ENCODE measurements at places on chromosomes 7 and 10.

DNA sequence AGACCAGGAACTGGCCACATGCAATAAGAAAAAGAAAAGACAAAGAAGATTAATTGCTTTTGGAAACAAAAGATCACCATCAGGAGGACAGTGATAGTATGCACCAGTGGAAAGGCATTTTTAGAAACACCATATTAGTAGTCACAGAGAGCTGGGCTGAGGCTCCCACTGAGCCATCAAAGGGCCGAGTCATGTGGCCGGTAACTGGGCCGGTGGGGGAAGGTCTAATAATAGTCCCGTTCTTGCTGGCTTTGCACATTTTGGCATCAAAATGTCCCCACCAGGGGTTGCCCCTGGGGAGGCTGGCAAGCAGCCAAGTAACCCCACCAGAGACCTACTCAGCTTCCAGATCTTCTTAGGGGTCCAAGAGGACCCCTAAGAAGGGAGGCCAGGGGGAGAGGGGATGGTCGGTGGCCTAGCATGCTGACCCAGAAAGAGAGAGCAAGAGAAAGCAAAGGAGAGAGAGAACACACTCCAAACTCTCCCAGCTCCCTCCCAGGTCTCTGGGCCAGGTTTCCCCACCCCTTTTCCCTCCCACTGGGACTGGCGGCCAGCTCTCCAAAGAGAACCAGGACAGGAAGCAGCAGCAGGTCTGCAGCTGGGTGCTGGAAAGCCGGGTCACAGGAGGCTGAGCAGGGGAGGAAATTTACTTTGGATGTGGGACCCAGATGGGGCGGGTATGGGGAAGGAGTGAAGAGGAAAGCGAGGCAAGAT is 70.2 kb upstream of the FGFR2 start:
- DNase-seq: no peak

- DNase-seq: no peak
Measured at GRCh38 chr10:130023454-130024230, 59.6 kb upstream of the EBF3 start.

- DNase-seq: no peak
Measured at GRCh38 chr7:158458096-158458495, 129.5 kb downstream of the PTPRN2 start.

- DNase-seq: no peak
Measured at GRCh38 chr10:102777711-102778453, 34.1 kb downstream of the WBP1L start.

- DNase-seq: no peak
Measured at GRCh38 chr7:8147760-8148463, 114.1 kb downstream of the ICA1 start.

DNA sequence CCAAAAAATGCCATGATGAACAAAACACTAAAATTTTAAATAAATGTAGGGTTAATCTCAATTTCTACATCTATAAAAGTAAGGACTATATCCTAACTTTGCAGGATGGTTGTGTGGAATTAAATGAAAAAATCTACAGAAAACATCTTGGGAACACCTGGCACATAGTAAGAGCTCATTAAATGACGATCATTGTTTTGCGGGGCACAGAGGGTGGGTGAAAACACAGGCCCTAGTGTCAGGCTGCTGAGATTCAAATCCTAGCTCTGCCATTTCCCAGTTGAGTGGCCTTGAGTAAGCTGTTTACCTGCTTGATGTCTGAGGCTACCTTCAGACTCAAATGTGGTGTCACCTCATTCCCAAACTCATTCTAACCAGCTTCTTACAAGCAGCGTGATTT is 35.6 kb downstream of the BTBD16 start:
- DNase-seq: no peak

- peak; percentile 39 for DNase-seq
Measured at GRCh38 chr10:61902445-61903220, 1.1 kb downstream of the ARID5B start.

- DNase-seq: no peak
Measured at GRCh38 chr10:46518028-46518725, 38.3 kb downstream of the GPRIN2 start.

DNA sequence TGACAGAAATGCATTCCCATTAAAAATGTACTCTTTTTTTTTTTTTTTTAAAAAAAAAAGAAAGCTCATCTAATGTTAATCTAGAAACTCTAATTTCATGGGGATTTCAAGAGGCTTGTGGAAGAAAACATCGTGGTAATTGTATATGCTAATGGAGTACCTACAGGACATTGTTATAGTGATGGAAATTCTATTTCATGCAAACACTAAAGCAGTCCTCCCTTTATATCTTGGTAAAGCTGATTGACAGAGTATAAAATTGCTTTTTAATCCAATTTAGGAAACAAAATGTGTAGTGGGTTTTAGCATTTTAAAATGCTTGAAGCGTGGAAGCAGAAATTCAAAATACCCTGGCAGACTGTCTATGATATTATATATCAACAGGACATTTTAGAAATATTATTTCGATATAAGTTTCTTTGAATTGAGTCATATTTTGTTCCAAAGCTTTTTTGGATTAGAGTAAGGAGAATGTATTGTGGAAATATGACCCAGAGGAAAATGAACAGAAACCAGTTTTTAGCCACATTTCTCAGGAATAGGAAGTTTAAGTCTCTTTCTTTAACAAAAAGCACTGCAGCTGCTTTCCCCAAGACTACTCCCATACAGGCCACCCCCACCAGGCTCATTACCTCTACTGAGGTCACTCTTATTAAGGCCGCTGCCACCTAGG is 121.9 kb downstream of the WNT2 start:
- no peak for DNase-seq

DNA sequence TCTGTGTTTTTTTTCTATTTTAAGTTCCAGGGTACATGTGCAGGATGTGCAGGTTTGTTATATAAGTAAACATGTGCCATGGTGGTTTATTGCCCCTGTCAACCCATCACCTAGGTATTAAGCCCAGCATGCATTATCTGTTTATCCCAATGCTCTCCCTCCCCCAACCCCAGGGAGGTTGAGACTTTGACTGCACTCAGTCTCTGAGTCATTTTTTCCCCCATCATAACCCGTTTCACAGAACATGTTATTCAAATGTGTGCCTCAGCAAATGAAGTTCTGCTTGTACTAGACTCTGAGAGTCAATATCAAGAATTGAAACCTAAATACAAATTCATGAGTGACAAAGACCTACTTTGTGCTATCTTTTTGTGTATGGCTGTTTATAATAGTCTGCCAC is 70.0 kb upstream of the CYP26C1 start:
- DNase-seq: no peak

GRCh38 chr7:12549106-12549505 is 21.4 kb upstream of the SCIN start:
- no peak for DNase-seq

GRCh38 chr10:124802313-124802675 is 675 bp downstream of the ABRAXAS2 start:
- DNase-seq: no peak

GRCh38 chr7:47933215-47933614 is 15.1 kb downstream of the PKD1L1 start:
- DNase-seq: no peak

All from stimulated activated CD8-positive, alpha-beta memory T cell treated with anti-CD3 and anti-CD28 coated beads, Interleukin-4, amount 100 ng/mL, for 1 hour (primary cell).